ENCODE measurements at places on chromosomes 6 and 20. TPM values are rescaled to one million over a fixed set of nuclear protein-coding genes. Genes with fewer than 3 reads are reported as not detected.

- peak; percentile 65 for DNase-seq
These were observed 44.4 kb upstream of the LOC128125822 start for GRCh38 chr6:63527658-63528514.

DNA sequence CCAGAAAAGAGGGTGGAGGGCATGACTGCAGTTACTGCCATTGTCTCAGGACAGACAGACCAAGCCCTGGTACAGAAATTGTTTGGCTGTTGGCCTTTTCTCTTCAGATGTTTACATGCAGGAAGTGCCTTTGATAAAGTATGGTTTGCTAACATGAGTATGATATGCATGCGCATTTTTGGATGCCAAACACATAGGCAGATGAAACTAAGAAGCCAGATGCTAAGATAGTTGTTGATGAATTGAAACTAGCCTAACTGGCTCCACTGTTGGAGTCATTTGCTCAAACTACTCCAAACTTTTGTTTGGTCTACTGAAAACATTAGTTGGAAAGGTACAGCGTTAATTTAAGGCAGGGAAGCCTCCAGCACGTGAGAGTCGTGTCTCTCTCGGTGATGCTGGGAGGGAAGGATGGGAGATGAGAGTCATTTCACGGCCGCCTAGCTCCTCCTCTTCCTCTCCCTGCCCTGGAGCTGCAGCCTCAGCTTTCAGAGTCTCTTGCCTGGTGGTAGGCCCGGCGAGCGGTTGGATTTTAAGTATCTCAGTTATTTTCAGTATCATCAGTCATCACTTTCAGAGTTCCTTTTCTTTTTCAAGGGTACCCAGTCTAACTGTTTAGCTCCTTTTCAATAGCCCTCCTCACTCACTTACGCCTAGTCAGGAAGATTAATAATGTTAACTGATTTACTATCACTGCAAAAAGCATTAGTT is 29.7 kb downstream of the RREB1 start:
- DNase-seq: peak; percentile 67

The TRIM31 gene
- not detected for total RNA-seq

DNA sequence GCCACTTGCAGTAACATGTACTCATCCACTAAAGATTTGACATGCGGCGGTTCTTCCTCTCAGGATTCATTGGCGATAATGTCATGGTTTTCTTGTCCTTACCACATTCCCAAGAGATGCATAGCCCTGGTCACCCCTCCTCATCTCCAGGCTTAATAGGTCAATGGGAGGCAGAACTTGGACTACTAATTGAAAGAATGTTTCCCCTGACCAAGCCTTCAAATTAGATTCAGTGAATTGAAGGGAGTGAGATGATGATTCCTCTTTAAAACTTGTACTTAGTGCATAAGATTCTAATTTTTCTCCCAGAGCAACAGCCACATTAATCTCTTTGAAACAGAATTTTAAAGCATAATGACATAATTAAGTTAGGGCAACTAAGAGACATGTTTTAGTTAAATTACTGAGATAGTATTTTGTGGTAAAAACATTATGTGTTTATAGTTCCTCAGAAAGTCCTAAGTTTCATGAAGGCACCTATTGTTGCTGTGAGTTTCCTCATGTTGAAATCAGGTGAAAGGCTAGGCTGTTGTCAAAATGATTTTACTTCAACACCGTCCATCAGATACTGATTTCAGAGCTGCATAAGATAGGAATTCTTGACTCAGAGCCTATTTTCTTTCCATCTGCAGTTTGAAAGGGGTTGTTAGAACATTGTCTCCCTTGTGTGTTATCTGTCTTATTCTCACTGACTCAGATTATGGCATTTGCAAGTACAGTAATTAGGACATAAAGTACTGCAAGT is 48.5 kb downstream of the STK4 start:
- no peak for DNase-seq

- DNase-seq: no peak
These were observed 18.3 kb downstream of the SDCBP2 start for GRCh38 chr20:1310506-1311190.

The ADGRF1 gene
- 0.09 TPM for total RNA-seq

GRCh38 chr6:135941275-135942025 is 89.9 kb downstream of the PDE7B start:
- DNase-seq: no peak

DNA sequence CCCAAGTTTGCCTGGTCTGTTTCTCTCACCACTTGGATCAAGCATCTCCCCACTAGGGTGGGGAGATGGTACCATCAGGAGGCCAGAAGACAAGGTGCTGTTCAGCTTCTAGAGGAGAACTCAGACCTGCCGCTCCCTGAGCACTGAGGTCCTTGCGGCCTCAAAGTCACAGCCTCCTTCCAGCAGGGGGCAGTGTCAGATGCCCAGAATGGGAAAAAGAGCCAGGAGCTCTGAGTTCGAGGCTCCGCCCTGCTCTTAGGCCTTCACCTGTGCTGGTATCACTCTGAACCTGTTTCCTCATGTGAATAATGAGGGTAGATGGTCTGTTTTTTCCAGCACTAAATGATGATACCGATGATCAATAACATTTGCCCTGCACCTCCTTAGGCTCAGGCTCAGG is 68.7 kb downstream of the TOX2 start:
- no peak for DNase-seq

The NAPB gene
- total RNA-seq: 18.7 TPM
